Right lung (tissue), 10 donors: ENCODE measurements at places on chromosomes 4 and X.

- no peak for DNase-seq
These were observed 115.5 kb downstream of the FNIP2 start for GRCh38 chr4:158884280-158884679.

DNA sequence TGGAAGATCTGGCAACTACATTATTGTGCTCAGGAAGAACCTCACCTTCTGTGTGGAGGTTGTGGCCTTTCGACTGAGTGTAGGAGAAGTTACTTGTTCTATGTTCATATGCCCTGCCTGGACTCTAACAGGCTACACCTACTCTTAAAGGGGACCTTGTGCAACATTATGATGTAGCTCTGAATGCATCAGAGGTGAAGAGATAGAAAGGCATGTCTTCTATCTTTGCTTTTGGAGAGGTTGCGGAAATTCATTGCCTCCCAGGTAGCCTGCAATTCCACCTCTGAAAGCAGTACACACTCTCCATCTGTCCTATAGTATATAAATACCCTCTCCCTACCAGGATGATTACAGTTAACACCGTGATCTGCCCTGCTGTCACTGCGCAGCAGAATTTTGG lies 7.1 kb upstream of the SLAIN2 start:
- DNase-seq = no peak

DNA sequence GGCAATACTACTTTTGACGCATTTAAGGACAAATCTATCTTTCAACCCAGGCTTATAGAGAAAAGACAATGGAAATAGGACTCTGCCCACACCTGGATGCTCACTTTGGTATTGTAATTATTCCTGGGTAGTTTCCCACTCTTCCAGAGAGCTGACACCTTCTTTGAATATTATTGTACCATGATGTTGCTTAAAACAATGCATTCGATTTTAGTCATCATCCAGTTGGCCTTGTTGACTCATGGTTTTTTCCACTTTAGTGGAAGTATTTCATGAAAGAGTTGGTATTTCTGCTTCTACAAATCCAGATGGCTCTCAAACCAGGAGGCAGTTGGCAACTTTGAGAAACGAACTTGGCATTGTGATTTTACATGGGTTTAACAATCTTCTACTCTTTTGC lies 124.2 kb downstream of the ENOX2 start:
- DNase-seq = no peak

GRCh38 chrX:12700745-12701144 lies 90.5 kb upstream of the PRPS2 start:
- no peak for DNase-seq

DNA sequence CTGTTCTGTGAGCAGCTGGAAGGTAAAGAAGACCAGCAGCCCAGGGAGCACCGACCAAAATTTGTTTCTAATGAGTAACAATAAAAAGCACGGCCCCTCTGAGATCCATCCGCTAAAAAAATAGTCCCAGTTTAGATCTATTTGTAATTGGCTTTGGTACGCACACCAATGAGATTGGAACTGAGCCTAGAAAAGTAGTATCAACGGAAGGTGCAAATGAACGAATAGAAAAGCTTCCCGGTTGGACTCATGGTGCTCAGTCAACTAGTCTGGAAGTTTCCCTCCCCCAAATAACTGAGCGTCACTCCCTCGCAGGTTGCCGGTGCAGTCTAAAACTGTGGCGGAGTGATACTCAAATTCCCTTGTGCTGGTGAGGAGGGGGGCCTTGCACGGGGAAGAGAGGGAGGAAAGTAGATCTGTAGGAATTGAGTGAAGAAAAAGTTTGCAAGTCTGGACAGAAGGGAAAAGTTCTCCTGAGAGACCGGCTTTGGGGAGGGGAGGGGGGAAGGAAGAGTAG lies at the start of gene COL4A5:
TSS of gene COL4A5 (plus strand) at position 413 of the 517 bp plus-strand sequence. CDS start 288 bp downstream, outside the sequence.
- peak; percentile 65 for DNase-seq

GRCh38 chrX:48919360-48919841 lies 577 bp upstream of the PIM2 start:
- no peak for DNase-seq

- DNase-seq = no peak
These were observed 274.1 kb upstream of the GK2 start for GRCh38 chr4:79682161-79682560.
